Keratinocyte (primary cell): ENCODE measurements at places on chromosomes 2 and 18. TPM values are rescaled to one million over a fixed set of nuclear protein-coding genes. Genes with fewer than 3 reads are reported as not detected.

- peaks cover 2% of the 10 kb centered on the region for H3K4me1 ChIP-seq
- H3K36me3 ChIP-seq = no peaks in the 10 kb centered on the region
- H3K4me3 ChIP-seq = no peak overlapping the region
- no peak for DNase-seq
- H3K27me3 ChIP-seq = no peaks in the 10 kb centered on the region
Observed at GRCh38 chr2:143452817-143453451, 323.7 kb downstream of the ARHGAP15 start.

GRP gene
- polyA plus RNA-seq = not detected in 3 replicates

- H3K4me1 ChIP-seq = no peaks in the 10 kb centered on the region
- no peak overlapping the region for H3K4me3 ChIP-seq
- no peak for DNase-seq
- H3K27ac ChIP-seq = no peak overlapping the region
- H3K36me3 ChIP-seq = no peaks in the 10 kb centered on the region
Observed at GRCh38 chr18:6406075-6406909, 8.4 kb downstream of the L3MBTL4 start.

GRCh38 chr2:119384971-119385370 is 18.2 kb downstream of the DBI start:
- no peak for DNase-seq
- H3K4me3 ChIP-seq = no peak overlapping the region
- H3K27ac ChIP-seq = no peak overlapping the region
- peaks cover 22% of the 10 kb centered on the region for H3K4me1 ChIP-seq

KLHL41 gene
- 0.08 to 0.24 TPM (median 0.18 TPM) in 3 replicates for polyA plus RNA-seq

- H3K4me1 ChIP-seq = peaks cover 21% of the 10 kb centered on the region
- no peaks in the 10 kb centered on the region for H3K27me3 ChIP-seq
- no peaks in the 10 kb centered on the region for H3K36me3 ChIP-seq
- H3K27ac ChIP-seq = no peak overlapping the region
- no peak overlapping the region for H3K4me3 ChIP-seq
Observed at GRCh38 chr2:207051385-207051965, 112.2 kb downstream of the CPO start.

RTP5 gene
- polyA plus RNA-seq = not detected in 3 replicates

DNA sequence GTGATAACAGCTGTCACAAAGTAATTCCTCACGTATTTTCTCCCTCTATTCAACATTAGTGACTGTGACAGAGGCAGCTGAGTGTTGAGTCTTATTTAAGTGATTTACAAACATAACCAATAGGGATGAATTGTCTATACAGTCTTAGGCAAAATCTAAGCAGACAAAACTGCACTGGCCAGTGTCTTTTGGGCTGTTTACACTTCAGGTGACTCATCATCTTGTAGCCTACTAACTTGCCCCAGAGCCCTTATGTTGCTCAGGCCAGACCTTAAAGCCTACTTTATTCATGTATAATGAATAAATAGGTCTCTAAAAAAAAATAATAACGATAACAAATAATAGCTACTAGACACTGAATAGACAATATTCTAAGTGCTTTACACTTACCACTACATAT is 17.2 kb downstream of the THOC1 start:
- H3K4me1 ChIP-seq = no peaks in the 10 kb centered on the region
- peaks cover 9% of the 10 kb centered on the region for H3K36me3 ChIP-seq

- H3K4me1 ChIP-seq = no peaks in the 10 kb centered on the region
- no peak for DNase-seq
- H3K27me3 ChIP-seq = no peaks in the 10 kb centered on the region
- H3K27ac ChIP-seq = no peak overlapping the region
- H3K36me3 ChIP-seq = no peaks in the 10 kb centered on the region
Observed at GRCh38 chr2:225479386-225479785, 79.9 kb downstream of the NYAP2 start.

GRCh38 chr2:67825476-67825875 is 237.3 kb downstream of the C1D start:
- H3K27ac ChIP-seq = no peak overlapping the region
- H3K27me3 ChIP-seq = no peaks in the 10 kb centered on the region
- no peak overlapping the region for H3K4me3 ChIP-seq
- H3K4me1 ChIP-seq = peaks cover 5% of the 10 kb centered on the region

- no peaks in the 10 kb centered on the region for H3K36me3 ChIP-seq
- H3K27me3 ChIP-seq = no peaks in the 10 kb centered on the region
- no peaks in the 10 kb centered on the region for H3K4me1 ChIP-seq
Observed at GRCh38 chr2:206354129-206354528, 79.7 kb downstream of the ZDBF2 start.

UGT1A8 gene
- 0.41 to 0.64 TPM (median 0.63 TPM) in 3 replicates for polyA plus RNA-seq

GRCh38 chr18:23682045-23682444 is 7.2 kb upstream of the LAMA3 start:
- no peak overlapping the region for H3K27ac ChIP-seq
- no peak for DNase-seq
- peaks cover 12% of the 10 kb centered on the region for H3K4me1 ChIP-seq
- no peaks in the 10 kb centered on the region for H3K36me3 ChIP-seq
- no peak overlapping the region for H3K4me3 ChIP-seq

NT5C1B gene
- polyA plus RNA-seq = not detected in 3 replicates

RRM2 gene
- polyA plus RNA-seq = 1.6 to 34.1 TPM (median 25.7 TPM) in 3 replicates

SPP2 gene
- 0.13 to 0.14 TPM in 2 of 3 replicates, not detected in the other for polyA plus RNA-seq

DNA sequence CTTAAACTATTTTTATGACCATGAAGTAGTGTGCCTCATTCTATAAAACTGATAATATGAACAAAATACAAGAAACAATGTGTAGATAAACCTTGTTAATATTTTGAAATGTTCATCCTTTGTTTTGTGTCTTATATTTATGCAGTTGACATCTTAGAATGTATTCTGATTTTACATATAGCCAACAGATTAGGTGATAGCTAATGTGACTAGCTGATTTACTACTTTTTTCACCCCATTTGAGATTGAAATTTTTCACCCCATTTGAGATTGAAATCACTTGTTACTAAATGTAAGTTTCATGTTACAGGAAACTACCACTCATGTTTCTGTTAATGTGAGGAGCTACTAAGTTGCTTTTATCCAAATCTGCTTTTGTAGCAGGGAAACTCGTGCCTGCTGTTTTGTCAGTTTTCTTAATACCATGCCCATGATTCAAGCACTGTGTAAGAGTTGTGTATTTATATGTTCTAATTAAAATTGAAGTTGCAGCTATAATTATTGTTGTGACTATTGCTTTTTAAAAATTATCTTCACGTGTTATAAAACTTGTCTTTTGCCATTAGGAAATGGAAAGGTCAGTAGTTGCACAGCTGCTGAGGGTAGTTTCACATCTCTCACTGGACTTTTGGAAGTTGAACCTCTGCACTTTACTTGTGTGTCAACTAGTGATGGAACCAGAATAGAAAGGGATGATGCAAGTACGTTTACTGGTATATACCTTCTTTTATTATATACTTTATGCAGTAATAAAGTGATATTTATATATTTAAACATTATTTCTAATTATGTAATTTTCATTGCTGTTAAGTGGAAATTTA is 96.6 kb downstream of the BIRC6 start:
- H3K4me1 ChIP-seq = no peaks in the 10 kb centered on the region
- DNase-seq = no peak
- H3K27ac ChIP-seq = no peak overlapping the region
- H3K4me3 ChIP-seq = no peak overlapping the region
- H3K36me3 ChIP-seq = peaks cover 5% of the 10 kb centered on the region

- no peak overlapping the region for H3K4me3 ChIP-seq
- H3K27me3 ChIP-seq = no peaks in the 10 kb centered on the region
Observed at GRCh38 chr2:63399156-63399555, 189.1 kb downstream of the WDPCP start.

GRCh38 chr2:9284521-9285297 is 78.1 kb downstream of the ASAP2 start:
- H3K27ac ChIP-seq = no peak overlapping the region
- no peak for DNase-seq
- H3K4me1 ChIP-seq = peaks cover 46% of the 10 kb centered on the region
- peaks cover 13% of the 10 kb centered on the region for H3K36me3 ChIP-seq
- no peak overlapping the region for H3K4me3 ChIP-seq
- H3K27me3 ChIP-seq = no peaks in the 10 kb centered on the region

GPR75 gene
- 2.1 to 2.7 TPM (median 2.2 TPM) in 3 replicates for polyA plus RNA-seq
